ENCODE measurements at places on chromosomes 3 and 15. TPM values are rescaled to one million over a fixed set of nuclear protein-coding genes. Genes with fewer than 3 reads are reported as not detected.

Gene MASP1
- total RNA-seq: 178 TPM

Gene PSTPIP1
- 0.17 TPM for total RNA-seq

Gene NR1I2
- total RNA-seq: not detected

Gene CCR8
- not detected for total RNA-seq

Gene C2CD4A
- not detected for total RNA-seq

Gene RAB43
- total RNA-seq: 28.0 TPM

Gene FES
- total RNA-seq: 38.7 TPM

Gene IGSF10
- total RNA-seq: 1.3 TPM

Gene CLDN16
- not detected for total RNA-seq
